ENCODE measurements at places on chromosomes 4 and X. TPM values are rescaled to one million over a fixed set of nuclear protein-coding genes. Genes with fewer than 3 reads are reported as not detected.

- H3K36me3 ChIP-seq, result no peaks in the 10 kb centered on the region
- H3K27me3 ChIP-seq, result no peaks in the 10 kb centered on the region
- no peak overlapping the region for H3K27ac ChIP-seq
- no peak for DNase-seq
- H3K4me1 ChIP-seq, result no peaks in the 10 kb centered on the region
- no peak overlapping the region for H3K4me3 ChIP-seq
Measured at GRCh38 chr4:96993560-96993959, 1149.7 kb downstream of the STPG2 start.

Gene SMAD1
- total RNA-seq, result 50.3 TPM

Gene KCNE5
- 0.58 TPM for total RNA-seq

Gene GNRHR
- not detected for total RNA-seq

Gene CT45A1
- not detected for total RNA-seq

Measured in lung (tissue), 17 donors.